Esophagus muscularis mucosa (tissue), 4 donors: ENCODE measurements at places on chromosomes 1 and 21. TPM values are rescaled to one million over a fixed set of nuclear protein-coding genes. Genes with fewer than 3 reads are reported as not detected.
A peak's percentile ranks its signal among the peaks of the same experiment; 100 is the strongest.

DNA sequence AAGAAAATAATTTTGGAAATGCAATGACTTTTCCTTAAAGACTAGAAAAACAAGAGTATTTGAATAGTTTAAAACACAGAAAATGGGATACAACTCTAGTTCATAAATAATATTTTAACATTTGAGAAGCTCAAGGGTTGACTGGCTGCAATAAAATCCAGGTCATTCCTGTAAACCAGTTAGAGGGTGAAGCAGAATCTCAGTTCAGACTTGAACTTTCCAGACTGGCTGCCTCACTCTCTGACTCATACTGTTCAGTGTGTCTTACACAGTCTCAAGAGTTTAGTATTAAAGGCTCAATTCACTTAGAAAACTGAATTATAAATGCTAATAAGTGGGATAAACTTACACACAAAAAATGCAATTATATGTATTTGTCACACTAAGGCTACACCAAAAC lies 89.9 kb downstream of the RAVER2 start:
- no peak for DNase-seq

- no peak for DNase-seq
These were observed 49.6 kb downstream of the SLC37A1 start for GRCh38 chr21:42563261-42563660.

GRCh38 chr1:57621776-57622175 lies 197.9 kb upstream of the DAB1 start:
- no peak for DNase-seq

- peak; percentile 74 for DNase-seq
These were observed 416.8 kb downstream of the NPHP4 start for GRCh38 chr1:5575396-5575940.

GRCh38 chr1:115746021-115746690 lies 22.4 kb downstream of the CASQ2 start:
- DNase-seq, result no peak

- DNase-seq, result no peak
These were observed 63.4 kb upstream of the L1TD1 start for GRCh38 chr1:62131093-62131725.

GRCh38 chr1:239434181-239434580 lies 47.8 kb downstream of the CHRM3 start:
- DNase-seq, result no peak

MXRA8 gene
- 71.7 TPM for total RNA-seq

TMEM82 gene
- not detected for total RNA-seq

ZNF593OS gene
- total RNA-seq, result not detected

CMPK1 gene
- total RNA-seq, result 120 TPM
